Left lung (tissue), 14 donors: ENCODE measurements at places on chromosomes 2 and 18. TPM values are rescaled to one million over a fixed set of nuclear protein-coding genes. Genes with fewer than 3 reads are reported as not detected.

DNA sequence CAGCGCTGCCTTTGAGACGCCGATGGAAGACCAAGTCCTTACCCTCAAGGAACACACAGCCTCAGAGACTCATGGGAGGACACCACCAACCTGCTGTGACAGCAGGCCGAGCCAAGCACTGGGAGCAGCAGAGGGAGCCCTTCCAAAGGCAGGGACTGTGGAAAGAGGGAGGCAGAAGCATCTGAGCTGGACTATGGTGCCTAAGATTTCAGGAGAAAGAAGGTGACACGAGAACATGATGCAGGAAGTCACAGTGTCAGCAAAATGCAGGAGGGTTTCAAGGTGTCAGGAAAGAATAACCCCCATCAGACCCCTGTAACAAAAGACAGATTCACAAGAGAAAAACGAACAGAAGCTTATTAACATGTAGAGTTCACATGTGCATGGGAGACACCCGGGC lies 24.2 kb upstream of the COX7A2L start:
- DNase-seq: no peak

Gene DCDC2C
- not detected for polyA plus RNA-seq

DNA sequence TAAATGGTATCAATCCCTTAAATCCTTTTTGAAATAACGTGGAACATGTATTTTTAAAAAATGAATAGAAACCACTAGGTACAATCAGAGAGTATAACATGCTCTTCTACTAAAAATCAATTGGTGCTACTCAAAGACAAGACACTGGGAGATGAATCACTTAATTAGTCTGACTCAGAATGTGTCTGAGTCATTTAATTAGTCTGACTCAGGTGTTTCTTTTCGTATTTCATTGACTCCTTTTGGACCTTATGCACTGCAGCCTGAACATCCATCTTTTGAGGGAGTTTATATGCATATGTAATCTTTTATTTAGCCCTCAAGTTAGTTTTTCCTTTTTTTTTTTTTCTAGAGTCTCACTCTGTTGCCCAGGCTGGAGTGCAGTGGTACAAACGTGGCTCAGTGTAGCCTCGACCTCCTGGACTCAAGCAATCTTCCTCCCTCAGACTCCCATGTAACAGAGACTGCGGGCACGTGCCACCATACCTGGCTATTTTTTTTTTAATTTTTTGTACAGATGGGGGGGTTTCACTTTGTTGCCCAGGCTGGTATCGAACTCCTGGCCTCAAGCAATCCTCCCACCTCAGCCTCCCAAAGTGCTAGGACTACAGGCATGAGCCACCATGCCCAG lies 26.5 kb downstream of the PPP4R3B start:
- no peak for DNase-seq

Gene SCYGR6
- not detected for polyA plus RNA-seq

GRCh38 chr2:134491771-134492441 lies 226.9 kb downstream of the TMEM163 start:
- DNase-seq: no peak

GRCh38 chr2:134245340-134245984 lies 8.4 kb upstream of the MGAT5 start:
- DNase-seq: no peak

DNA sequence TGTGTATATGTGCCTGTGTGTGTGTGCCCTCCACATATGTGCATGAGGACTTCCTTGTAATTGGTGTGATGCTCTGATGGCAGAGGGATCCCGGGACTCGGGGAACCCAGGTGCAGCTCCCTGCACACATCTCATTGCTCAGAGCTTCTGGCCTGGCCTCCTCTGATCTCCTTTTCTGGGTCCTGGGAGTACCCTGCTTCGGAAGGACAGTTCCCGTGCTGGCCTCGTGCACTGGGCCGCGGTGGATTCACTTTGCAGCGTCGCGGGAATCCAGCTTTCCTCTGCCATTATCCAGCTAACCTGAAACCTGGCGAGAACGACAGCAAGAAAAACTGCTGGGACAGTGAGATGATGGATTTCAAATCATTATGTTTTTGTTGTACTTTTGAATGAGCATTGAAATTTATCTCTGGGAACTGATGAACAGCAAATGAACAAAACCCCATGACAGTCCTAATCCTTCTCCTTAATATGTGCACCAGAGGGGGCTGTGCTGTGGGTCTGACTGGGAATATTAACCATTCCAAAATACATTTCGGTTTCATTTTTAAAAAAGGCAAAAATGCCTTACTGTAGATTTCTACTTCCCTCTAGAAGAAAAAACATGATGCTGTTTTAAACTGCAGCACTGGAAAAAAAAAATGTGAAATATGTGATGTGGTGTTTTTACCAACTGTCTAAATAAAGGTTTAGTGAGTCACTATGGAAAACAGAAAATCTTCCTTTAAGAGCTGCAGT lies 78.2 kb downstream of the PTGR3 start:
- no peak for DNase-seq

DNA sequence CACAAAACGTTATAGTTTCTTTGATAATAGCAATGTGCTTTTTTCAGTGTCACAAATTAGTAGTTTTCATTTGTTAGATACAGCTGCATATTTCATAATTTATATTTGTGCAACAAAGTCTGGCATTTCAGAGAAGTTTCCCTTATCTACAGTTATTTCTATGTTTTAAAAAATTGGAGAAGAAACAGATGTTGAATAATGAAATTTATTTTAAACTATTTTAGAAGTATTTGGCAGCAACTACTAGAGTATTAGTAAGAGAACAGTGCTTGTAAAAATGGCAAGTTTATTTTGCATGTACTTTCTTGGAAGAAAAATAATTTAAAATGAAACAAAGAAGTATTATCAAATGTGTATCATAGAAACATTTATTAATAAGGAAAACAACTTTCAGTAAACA lies 68.6 kb upstream of the COL5A2 start:
- DNase-seq: peak; percentile 45

Gene NFATC1
- 6.5 TPM for polyA plus RNA-seq
